Left lung (tissue), 14 donors: ENCODE measurements at places on chromosomes 1 and 21. TPM values are rescaled to one million over a fixed set of nuclear protein-coding genes. Genes with fewer than 3 reads are reported as not detected.

DNA sequence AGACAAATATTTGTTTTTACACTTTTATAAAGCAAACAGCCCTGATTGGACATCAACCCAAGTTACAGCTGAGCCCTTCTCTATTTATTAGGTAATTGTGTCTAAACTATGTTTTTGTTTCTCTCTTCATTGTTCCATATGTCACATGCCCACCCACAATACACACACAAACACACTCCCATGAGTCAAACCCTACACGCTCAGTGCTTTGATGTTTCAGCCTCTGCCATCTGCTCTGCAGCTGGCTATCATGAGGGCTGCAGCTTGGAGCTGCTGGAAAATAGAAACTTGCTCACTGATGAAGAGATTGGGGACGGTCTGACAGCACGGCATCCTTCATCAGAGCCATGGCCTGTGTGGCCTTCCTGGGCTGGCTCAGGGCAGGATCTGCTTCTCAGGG lies 41.7 kb downstream of the PSMG1 start:
- DNase-seq: no peak
- H3K27ac ChIP-seq: no peak overlapping the region
- H3K4me1 ChIP-seq: peaks cover 5% of the 10 kb centered on the region
- H3K27me3 ChIP-seq: no peaks in the 10 kb centered on the region
- no peak overlapping the region for H3K4me3 ChIP-seq

- no peak overlapping the region for H3K27ac ChIP-seq
- H3K36me3 ChIP-seq: no peaks in the 10 kb centered on the region
- no peaks in the 10 kb centered on the region for H3K4me1 ChIP-seq
- H3K4me3 ChIP-seq: no peak overlapping the region
- DNase-seq: no peak
- H3K27me3 ChIP-seq: peaks cover 16% of the 10 kb centered on the region
These were observed 148.8 kb upstream of the CAMK1G start for GRCh38 chr1:209434631-209435217.

DNA sequence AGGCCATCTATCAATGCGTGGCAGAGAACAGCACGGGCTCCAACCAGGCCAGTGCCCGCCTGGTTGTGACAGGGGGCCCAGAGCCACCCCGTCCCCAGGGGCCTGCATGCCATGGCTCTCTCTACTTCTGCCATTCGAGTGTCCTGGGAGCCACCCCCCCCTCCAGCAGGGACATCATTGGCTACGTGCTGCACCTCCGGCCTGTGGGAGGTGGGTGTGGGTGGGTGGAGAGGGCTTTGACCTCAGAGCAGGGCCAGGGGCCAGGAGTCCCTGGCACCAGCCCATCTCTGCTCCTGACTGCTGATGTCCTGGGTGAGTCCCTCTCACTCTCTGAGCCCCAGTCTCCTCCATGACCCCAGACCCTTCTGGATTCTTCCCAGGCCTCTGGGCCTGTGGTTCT lies 25.3 kb downstream of the SLC27A3 start:
- H3K4me3 ChIP-seq: no peak overlapping the region
- no peak overlapping the region for H3K27ac ChIP-seq
- H3K27me3 ChIP-seq: no peaks in the 10 kb centered on the region
- H3K4me1 ChIP-seq: peaks cover 34% of the 10 kb centered on the region
- DNase-seq: no peak

Gene CRABP2
- total RNA-seq: 2.7 TPM

GRCh38 chr1:114725230-114725629 lies 8.7 kb upstream of the NRAS start:
- H3K4me1 ChIP-seq: no peaks in the 10 kb centered on the region
- H3K27ac ChIP-seq: no peak overlapping the region
- peaks cover 4% of the 10 kb centered on the region for H3K36me3 ChIP-seq
- no peaks in the 10 kb centered on the region for H3K27me3 ChIP-seq
- H3K4me3 ChIP-seq: no peak overlapping the region
- no peak for DNase-seq

DNA sequence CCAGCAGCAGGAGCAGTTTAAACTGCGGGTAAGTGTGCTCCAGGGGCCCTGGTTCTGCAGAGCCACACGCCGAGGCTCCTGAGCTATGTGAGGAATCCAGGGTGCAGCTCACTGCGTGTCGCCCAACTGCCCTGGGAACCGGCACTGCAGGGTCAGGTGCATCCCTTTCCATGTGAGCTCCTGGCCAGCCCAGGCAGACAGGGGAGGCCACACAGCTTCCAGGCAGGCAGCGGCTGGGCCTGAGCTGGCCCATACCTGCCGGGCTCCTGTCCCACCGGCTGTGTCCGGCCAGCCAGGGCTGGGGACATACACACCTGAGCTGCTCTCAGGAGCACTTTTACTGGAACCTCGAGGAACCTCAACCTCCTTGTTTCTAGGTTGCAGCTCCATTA lies 18.6 kb upstream of the COL18A1 start:
- H3K4me1 ChIP-seq: peaks cover 5% of the 10 kb centered on the region
- H3K27me3 ChIP-seq: no peaks in the 10 kb centered on the region
- H3K4me3 ChIP-seq: no peak overlapping the region
- DNase-seq: peak; percentile 33

- no peak overlapping the region for H3K27ac ChIP-seq
- H3K4me3 ChIP-seq: no peak overlapping the region
- no peaks in the 10 kb centered on the region for H3K4me1 ChIP-seq
These were observed 61.3 kb upstream of the DIP2A start for GRCh38 chr21:46397211-46397905.

- H3K27me3 ChIP-seq: no peaks in the 10 kb centered on the region
- H3K4me1 ChIP-seq: peaks cover 44% of the 10 kb centered on the region
- no peak for DNase-seq
- H3K4me3 ChIP-seq: peak within 1 kb of the TSS; percentile 84
- peak within 1 kb of the TSS; percentile 99 for H3K27ac ChIP-seq
These were observed at the start of gene SMG7 for GRCh38 chr1:183472488-183473216. Gene SMG7 (plus strand): TSS chr1:183472499. CDS start chr1:183472621, 122 bp downstream.

DNA sequence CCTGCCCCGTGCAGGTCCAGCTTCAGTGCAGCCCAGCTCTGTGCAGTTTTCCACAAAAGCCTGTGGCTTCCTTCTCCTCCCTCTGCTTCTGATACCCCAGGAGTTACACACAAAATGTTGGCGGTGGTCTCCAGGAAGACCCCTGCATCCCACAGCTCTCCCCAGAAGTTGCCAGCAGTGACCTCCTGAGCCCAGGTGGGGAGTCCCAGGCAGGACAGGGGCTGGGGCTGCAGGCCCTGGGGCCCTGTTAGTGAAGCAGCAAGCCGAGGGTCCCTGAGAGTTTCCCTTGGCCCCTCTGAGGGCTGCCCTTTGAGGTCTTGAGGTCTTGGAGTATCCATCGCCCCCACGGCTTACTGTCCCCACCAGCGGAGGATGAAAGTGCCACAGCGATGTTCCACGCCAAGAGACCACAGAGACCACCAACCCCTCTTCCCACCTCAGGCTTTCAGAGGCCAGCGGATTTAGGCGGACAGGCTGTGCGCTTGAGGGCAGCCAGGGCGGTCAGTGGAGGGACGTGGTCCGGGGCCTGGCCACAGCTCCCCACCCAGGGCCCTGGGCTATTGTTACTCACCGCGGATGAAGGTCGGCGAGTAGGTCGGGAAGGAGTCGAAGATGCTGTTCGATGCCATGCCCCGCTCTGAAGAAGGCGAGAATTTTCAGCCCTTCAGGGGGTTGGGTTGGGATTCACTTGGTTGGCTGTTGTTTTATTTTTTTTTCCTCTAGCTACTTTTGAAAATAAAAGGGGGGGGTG lies 34.0 kb upstream of the RUNX3 start:
- H3K27ac ChIP-seq: no peak overlapping the region
- H3K4me1 ChIP-seq: no peaks in the 10 kb centered on the region
- no peaks in the 10 kb centered on the region for H3K36me3 ChIP-seq
- H3K4me3 ChIP-seq: no peak overlapping the region

Gene CFHR2
- not detected for total RNA-seq

- H3K27me3 ChIP-seq: peaks cover 25% of the 10 kb centered on the region
- H3K4me3 ChIP-seq: no peak overlapping the region
- DNase-seq: no peak
- H3K4me1 ChIP-seq: peaks cover 8% of the 10 kb centered on the region
- no peaks in the 10 kb centered on the region for H3K36me3 ChIP-seq
These were observed 19.2 kb upstream of the PKP1 start for GRCh38 chr1:201264072-201264471.

Gene RCC2
- total RNA-seq: 56.8 TPM

DNA sequence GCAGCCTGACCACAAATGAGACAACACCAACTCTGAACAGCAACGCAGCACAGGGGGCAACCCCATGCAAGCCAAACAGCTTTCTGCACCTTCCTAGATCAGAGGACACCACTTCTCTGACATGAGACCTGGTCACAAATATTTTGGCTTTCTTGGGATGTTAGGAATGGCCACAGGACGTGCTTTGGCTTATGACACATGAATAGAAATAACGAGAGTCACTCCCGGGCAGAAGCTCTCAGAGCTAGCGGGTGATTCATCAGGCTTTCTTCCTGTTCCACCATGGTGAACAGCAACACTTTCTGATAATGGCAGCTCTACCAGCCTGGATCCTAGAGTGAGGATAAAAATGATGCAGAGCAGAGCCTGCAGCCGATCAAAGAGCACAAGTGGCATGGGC lies 39.4 kb downstream of the PAFAH2 start:
- no peak overlapping the region for H3K27ac ChIP-seq
- no peak overlapping the region for H3K4me3 ChIP-seq
- H3K4me1 ChIP-seq: no peaks in the 10 kb centered on the region
- H3K36me3 ChIP-seq: no peaks in the 10 kb centered on the region

GRCh38 chr1:21342961-21343838 lies 52.9 kb upstream of the ECE1 start:
- DNase-seq: no peak
- peak overlapping the region; percentile 34 for H3K27ac ChIP-seq
- no peaks in the 10 kb centered on the region for H3K27me3 ChIP-seq
- peaks cover 14% of the 10 kb centered on the region for H3K4me1 ChIP-seq
- H3K36me3 ChIP-seq: no peaks in the 10 kb centered on the region

Gene MX2
- 31.9 TPM for total RNA-seq

Gene MARK1
- total RNA-seq: 4.3 TPM

GRCh38 chr21:17119466-17120297 lies 393.2 kb upstream of the CXADR start:
- DNase-seq: no peak
- H3K27me3 ChIP-seq: no peaks in the 10 kb centered on the region
- H3K4me3 ChIP-seq: no peak overlapping the region
- H3K27ac ChIP-seq: no peak overlapping the region

Gene SEC16B
- 1.8 TPM for total RNA-seq

DNA sequence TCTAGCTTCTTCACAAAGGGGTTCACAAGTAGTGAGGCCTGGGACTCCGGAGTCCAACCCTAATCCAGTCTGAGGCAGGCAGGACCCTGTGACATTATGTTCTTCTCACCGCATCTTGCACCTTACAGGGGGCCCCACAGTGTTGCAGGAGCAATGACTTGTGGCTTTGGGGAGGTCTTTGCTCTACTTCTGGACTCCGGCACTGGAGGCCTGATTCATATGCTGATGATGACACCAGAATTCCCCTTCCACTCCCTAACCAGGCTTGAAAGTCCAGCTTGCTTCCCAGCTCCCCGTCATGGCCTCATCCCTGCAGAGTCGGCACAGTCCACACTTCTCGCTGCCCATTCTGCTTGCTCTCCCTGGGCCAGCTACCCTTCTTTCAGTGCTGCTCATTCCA lies 96.3 kb upstream of the SLC44A3 start:
- no peak overlapping the region for H3K4me3 ChIP-seq
- no peak overlapping the region for H3K27ac ChIP-seq
- no peaks in the 10 kb centered on the region for H3K36me3 ChIP-seq
- no peak for DNase-seq

DNA sequence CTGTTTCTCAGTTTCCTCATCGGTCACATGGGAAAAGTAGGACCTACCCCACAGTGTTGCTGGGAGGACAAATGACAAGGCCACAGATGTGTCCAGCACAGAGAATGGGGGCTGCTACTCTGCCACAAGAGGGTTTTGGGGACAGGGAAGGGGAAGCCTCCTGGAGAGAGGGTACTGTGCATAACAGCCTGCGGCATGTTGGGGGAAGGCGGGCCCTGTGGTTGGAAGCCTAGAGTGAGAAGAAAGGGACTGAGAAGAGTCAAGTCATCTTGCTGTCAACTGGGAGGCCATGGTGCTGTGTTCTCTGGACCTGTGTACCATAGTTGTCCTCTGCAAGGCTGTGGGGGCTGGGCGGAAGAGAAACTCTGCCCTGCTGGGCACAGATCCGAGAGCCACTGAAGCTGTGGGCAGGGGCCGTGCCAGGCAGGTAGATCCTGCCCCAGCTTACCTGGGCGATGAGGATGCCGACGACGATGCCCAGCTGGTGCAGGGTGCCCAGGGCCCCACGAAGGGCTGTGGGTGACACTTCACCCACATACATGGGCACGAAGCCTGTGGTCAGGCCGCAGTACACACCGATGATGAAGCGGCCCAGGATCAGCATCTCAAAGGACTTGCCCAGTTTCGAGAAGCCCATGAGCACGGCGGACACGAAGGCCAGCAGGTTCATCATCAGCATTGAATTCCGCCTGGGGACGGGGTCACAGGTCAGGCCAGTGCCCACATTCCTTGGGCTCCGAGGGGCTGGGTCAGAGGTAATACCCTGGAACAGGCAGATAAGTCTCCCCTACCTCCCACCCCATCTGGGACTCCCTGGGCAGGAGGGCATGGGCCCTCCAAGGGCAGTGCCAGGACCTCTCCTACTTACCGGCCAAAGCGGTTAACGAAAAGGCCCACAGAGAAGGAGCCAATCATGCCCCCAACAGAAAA lies 28.2 kb downstream of the SLC2A1 start:
- no peak overlapping the region for H3K4me3 ChIP-seq
- no peaks in the 10 kb centered on the region for H3K27me3 ChIP-seq
- peaks cover 11% of the 10 kb centered on the region for H3K4me1 ChIP-seq
- no peak for DNase-seq
- H3K27ac ChIP-seq: peak overlapping the region; percentile 96
- H3K36me3 ChIP-seq: no peaks in the 10 kb centered on the region

Gene MYBPH
- 0.55 TPM for total RNA-seq

Gene RPRD2
- 29.3 TPM for total RNA-seq

DNA sequence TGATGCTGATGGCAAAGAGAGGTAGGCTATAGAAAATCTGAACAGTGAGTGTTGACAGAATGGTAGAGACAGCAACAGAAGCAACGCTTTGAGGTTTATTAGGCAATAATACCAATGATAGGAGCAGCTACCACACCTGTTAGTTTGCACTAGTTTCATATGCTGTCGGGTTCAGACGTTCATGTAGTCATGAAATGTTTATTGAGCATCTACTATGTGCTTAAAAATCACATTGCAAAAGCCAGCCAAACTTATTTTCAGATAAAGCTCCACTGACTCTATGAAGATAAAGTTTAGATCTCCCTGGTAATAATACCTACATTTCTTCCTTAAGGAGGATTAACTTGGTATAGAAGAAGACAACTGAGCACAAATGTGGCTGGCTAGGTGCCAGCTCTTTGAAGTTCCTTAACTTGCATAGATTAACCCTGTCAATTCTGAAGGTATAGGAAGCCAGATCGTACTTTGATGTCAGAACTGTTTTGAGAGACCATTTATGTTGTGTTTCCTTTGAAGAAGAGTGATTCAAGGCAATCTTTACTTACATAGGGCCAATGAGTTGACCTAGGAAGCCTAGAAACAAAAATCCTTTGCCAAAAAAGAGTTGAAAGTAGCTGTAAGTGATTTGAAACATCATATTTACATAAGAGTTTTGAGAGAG lies 71.5 kb downstream of the DISP1 start:
- no peaks in the 10 kb centered on the region for H3K27me3 ChIP-seq
- H3K4me1 ChIP-seq: no peaks in the 10 kb centered on the region
- no peaks in the 10 kb centered on the region for H3K36me3 ChIP-seq
- no peak overlapping the region for H3K27ac ChIP-seq

GRCh38 chr1:183244466-183244865 lies 58.4 kb downstream of the LAMC2 start:
- peaks cover 49% of the 10 kb centered on the region for H3K4me1 ChIP-seq
- no peak overlapping the region for H3K4me3 ChIP-seq
- DNase-seq: no peak
- H3K36me3 ChIP-seq: no peaks in the 10 kb centered on the region
- no peak overlapping the region for H3K27ac ChIP-seq

- H3K27ac ChIP-seq: no peak overlapping the region
- no peak overlapping the region for H3K4me3 ChIP-seq
- peak; percentile 75 for DNase-seq
- H3K27me3 ChIP-seq: peaks cover 7% of the 10 kb centered on the region
These were observed 9.5 kb upstream of the B3GALNT2 start for GRCh38 chr1:235513495-235514366.
